Activated CD4-positive, alpha-beta T cell treated with anti-CD3 and anti-CD28 coated beads, Interleukin-2, Interleukin-4, amounts not matched to agents 100 ng/mL and 50 ng/mL, durations not matched to agents 16 hours and 8 hours (primary cell): ENCODE measurements at places on chromosomes 16 and 17.

- DNase-seq, result no peak
Measured at GRCh38 chr17:51015145-51015558, 105.5 kb downstream of the SPAG9 start.

DNA sequence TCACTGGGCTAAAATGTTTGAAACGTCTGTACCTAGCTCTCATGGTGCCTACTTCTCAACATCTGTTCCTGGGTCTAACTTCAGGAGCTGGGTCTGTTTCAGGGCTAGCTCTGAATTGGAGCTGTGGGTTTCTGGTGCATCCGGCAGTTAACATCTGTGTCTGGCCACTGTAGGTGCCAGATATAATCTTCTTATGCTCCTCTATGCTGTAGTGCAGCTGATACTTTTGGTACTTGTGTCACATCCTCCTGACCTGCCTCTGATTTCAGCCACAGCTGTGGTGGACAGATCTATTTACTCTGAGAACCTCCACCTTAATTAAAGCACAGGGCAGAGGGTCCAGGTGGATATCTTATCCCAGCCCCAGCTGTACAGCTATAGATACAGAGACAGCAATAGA, 496.5 kb upstream of the CDH11 start:
- DNase-seq, result no peak

GRCh38 chr16:31528523-31529107, 915 bp downstream of the AHSP start:
- DNase-seq, result no peak

GRCh38 chr16:31108035-31108793, at the start of gene BCKDK:
BCKDK (plus strand) TSS chr16:31108386; CDS start chr16:31109224, 838 bp downstream.
- DNase-seq, result peak; percentile 84

DNA sequence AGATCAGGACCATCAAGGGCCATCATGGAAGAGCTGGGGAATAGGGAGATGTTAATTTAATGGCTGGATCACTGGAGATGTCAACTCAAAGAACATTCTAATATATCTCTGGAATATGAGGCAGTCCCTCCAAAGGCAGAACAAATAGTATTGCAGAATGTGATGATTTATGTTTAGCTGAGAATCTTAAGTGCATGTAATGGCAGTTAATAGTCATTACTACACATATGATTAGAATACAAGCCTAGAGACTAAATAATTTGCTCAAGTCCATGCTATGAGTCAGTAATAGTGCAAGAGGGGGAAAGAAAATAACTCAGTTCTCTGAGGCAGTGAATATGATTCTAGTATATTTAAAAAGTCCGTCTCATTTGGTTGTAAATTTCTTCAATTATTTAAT, 32.3 kb downstream of the SNTB2 start:
- no peak for DNase-seq

DNA sequence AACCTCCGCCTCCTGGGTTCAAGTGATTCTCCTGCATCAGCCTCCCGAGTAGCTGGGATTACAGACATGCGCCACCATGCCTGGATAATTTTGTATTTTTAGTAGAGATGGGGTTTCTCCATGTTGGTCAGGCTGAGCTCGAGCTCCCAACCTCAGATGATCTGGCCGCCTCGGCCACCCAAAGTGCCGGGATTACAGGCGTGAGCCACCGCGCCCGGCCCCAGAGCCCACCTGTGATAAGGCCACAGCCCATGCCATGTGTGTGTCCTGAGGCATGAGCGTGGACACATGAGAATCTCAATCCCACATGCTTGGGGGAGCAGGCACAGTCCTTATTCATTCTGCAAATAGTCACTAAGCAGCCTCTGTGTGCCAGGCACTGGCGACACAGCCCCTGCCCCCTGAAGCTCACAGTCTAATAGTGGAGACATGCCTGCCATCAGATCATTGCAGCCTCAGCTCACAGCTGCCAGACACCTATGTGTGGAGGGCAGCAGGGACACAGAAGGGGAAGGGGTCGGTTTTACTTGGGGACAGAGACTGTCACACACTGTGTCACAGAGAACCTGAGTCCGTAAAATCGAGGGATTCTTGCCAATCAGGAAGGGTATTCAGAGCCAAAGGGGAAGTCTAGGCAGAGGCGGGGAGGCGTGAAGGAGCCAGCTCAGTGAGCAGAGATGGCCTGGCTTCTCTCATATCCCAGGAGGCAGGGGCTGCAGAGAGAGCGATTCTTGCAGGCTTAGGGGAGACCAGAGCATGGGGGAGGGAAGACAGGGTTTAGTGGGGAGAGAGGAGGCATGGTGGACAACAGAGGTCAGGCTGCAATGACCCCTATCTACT, 9.4 kb upstream of the ABCC3 start:
- DNase-seq, result no peak

GRCh38 chr17:57750109-57750871, 5.2 kb upstream of the CCDC182 start:
- DNase-seq, result no peak

DNA sequence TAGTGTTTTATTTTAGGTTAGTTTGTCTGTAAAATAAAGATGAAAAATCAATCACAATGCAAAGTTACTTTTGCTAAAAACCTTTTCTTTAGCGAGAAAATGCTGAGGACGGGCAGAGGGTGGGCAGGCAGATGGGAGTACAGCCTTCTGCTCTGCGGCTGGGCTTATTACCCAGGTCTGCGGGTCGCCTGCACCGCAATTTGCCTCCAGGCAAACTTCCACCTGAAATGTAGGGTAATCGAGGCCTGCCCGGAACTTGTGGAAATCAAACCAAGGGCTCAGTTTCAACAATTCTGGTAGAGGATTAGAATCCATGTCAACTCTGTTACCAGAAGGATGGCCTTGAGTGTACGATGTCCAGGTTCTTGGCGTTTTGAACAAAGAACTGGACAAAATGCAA, 22.3 kb upstream of the MMD start:
- no peak for DNase-seq

DNA sequence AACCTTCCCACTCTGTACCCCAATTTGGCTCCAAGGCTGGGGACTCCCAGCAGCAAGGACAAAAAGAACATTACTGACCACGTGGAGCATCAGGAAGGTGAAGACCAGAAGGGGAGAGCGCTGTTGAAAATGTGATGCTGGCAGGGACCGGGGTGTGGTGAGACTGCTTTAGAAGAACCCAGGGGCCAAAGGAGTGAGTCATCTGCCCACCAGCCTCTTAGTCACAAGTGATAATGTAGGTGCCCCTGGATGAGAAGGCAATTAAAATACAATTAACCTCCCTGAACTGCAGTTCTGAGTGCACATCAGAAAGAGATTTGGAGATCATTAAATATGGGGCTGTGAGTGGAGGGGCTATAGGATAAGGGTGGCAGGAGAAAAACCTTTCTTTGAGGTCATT, 366.6 kb upstream of the CCL2 start:
- no peak for DNase-seq

DNA sequence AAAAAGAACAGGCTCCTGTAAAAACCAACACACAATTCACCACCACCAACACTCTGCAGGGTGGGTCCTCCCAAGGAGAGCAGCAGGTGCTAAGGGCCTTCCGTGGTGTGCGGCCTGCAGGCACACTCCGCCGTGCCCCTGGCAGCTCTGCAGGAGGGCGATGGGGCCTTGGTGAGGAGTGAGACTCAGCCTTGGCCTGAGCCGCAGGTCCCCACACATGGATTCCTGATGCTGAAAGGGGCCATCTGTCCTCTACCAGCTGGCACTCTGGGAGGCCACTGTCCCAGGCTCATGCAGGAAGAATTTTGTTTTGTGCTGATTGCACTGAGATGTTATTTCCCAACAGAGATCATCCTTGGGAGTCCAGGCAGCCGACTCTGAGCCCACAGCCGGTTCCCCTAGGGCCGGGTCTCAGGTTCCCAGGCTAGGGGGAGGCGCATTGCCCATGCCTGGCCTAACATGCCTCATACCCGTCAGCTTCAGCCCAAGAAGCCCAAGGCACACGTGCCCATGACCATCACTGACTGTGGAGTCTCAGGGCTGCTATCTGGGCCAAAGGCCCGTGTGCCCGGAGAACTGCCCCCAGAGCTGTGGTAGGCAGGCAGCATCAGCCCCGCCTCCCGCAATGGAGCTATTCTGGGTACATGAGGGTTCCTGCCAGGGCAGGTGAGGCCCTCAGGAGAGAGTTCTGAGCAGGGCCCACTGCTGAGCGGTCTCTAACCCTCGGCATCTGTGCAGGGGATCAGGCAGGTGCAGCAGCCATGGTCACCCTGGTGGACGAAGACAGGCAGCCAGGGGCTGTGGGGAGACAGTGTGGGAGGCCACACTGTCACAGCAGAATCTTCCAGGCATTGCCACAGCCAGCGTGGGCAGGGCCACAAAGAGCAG, 97.9 kb upstream of the ZNF469 start:
- no peak for DNase-seq

GRCh38 chr16:27374804-27375425, 27.1 kb upstream of the IL21R start:
- DNase-seq, result peak; percentile 61

DNA sequence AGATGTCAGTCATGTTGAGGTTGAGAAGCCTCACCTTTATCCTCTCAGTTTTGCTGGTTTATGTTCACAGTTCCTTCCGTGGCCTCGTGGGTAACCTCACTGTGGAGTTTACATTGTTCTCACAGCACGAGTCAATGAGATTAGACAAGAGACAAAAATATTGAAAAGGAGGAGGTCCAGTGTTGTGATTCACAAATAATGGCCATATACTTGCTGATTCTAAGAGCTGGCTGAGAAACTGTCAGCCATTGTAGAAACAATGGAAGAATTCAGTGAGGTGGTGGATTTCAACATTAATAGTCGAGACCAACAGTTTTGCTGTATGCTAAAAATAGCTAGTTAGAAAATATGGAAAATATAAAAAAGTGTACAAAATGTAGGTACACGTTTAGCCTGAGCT, 176.4 kb upstream of the WSCD1 start:
- no peak for DNase-seq

DNA sequence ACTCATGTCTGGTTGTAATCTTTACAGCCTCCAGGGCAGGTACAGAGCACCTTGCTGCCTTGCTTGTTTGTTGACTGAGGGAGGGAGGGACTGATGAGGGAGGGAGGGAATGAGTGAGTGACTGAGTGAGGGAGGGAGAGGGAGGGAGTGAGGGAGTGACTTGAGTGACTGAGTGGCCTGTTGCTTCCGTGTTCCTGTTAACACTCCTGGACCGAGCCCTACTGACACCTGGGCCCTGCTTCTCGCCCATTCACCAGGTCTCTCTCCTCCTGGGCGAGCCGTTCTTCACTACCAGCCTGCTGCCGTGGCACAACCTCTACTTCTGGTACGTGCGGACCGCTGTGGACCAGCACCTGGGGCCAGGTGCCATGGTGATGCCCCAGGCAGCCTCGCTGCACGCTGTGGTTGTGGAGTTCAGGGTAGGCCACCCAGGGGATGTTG, 41.2 kb downstream of the PRMT7 start:
- no peak for DNase-seq

DNA sequence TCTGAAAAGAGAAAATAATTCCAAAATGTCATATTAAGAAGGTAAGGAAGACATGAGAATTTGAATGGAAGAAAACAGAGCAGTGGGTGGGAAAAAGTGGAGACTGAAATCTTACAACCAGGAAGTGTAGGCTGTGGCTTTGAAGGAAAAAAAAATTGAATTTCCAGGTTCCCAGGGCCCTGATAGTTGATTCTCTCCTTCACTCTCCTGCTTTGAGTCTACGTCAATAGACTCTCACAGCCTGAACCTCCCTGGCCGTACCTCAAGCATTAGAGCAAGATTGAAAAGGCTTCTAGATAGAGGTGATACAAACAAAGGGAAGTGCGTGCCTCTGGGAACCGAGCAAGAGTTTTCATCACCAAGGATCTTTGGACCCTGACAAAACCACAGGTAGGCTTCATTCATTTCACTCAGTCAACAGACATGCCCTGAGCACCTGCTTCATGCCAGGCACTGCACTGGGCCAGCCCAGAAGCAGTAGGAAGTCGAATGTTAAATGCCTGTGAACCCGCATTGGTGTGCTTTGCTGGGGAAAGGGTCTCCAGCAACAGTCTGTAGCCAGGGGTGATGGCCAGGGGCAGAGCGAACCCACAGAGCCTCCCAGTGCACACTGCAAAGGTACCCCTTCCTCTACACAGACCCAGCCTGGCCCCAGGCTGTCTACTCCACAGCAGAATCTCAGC, 163.9 kb downstream of the SLC39A11 start:
- DNase-seq, result no peak

DNA sequence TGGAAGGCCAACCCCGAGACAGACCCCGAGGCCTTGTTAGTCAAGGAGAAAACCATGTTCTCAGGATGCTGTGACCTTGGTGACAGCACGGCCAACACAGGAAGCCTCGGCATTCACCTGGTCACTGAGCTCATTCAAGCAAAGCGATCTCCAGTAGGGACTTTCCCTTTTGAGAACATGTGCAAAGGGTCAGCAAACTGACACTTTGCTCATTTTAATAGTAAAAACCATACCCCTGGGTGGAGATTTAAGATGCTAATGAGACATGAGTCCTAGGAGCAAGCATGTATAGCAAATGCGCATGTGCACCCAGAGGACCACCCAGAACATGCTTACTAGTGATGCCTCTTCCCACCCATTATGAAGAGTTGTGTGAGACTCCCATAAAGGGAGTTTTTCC, 5.7 kb upstream of the SULT1A2 start:
- DNase-seq, result no peak

DNA sequence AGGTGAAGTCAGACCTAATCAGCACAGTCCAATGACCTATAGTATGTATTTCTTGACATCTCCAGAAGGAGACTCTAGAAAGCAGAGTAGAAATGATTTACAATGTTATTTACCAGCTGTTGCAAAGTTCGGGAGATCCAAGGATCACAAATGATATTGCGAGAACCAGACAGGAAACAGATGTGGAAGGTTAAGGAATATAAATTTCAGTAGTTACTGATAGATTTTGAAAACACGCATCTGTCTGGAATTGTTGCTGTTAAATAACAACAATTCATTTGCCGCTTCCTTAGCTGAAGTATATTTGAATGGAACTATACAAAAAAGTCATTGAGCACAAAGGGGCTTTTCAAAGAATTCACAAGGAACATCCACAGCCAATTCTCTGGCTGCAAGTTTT, 72.0 kb downstream of the STXBP4 start:
- no peak for DNase-seq

DNA sequence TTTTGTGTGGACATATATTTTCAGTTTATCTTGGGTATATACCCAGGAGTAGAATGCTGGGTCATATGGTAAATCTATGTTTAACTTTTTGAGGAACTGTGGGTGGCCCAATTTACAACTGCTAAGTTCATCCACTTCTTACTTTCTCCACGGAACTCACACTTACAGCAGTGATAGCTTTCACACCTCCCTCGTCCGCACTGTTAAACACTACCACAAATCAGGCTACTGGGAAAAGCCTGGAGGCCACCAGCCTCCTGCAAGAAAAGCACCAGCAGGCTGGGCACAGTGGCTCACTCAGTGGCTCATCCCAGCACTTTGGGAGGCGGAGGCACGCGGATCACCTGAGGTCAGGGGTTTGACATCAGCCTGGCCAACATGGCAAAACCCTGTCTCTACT, 14.7 kb upstream of the ZG16 start:
- no peak for DNase-seq

GRCh38 chr17:75402026-75402425, 3.5 kb downstream of the GRB2 start:
- DNase-seq, result peak; percentile 59

GRCh38 chr17:32117399-32117798, 24.9 kb upstream of the RHOT1 start:
- no peak for DNase-seq

GRCh38 chr17:10055262-10055975, 143.0 kb downstream of the GAS7 start:
- no peak for DNase-seq
